ENCODE measurements at places on chromosomes 5 and 9.

- no peak for DNase-seq
Measured at GRCh38 chr5:173279166-173279565, 44.2 kb upstream of the NKX2-5 start.

DNA sequence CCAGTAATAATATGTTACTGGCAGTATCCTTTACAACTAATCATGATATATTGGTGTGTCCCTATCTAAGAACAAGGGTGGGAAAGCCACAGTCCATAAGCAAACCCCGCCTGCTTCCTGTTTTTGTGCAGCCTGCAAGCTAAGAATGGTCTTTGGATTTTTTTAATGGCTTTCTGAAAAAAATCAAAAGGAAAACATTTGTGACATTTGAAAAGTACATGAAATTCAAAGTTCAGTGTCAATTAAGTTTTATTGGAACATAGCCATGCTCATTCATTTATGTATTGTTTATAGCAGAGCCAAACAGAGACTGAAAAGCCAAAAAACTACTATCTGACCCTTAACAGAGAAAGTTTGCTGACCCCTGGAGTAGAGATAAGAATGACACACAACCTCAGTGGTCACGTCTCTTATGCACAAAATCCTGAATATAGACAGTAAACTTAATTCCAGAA is 12.8 kb upstream of the TMEM245 start:
- no peak for DNase-seq

DNA sequence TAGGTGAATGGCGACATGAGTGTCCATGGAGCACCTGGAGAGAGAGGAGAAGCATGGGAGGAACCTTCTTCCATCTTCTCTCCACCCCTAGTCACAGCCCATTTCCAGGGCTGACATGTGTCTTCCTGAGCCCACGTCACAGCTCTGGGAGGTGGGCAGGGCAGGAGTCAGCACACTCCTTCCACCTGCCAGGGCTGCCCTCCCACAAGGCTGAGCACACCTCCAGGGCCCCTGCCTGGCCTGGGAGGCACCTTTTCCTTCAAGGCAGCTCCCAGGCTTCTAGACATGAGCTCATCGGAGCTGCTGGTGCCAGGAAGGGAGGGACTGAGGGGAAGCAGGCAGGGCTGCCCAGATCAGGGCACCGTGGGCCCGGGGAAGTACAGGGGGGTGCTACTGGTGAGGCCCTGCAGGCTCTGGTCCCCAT is 13.6 kb upstream of the SYNPO start:
- DNase-seq, result no peak

- no peak for DNase-seq
Measured at GRCh38 chr5:151675611-151676313, 11.0 kb downstream of the SPARC start.

- no peak for DNase-seq
Measured at GRCh38 chr5:77709993-77710685, 66.0 kb downstream of the TBCA start.

DNA sequence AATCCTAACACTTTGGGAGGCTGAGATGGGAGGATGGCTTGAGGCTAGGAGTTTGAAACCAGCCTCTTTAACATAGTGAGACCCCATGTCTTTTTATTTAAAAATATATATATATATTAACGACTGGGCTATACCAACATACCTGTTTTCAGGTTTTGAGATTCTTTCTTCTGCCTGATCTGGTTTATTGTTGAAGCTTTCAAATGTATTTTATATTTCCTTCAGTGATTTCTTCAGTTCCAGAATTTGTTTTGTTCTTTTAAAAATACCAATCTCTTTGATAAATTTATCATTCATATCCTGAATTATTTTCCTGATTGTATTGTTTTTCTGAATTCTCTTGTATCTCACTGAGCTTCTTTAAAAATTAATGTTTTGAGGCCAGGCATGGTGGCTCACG is 31.2 kb downstream of the OGN start:
- no peak for DNase-seq

DNA sequence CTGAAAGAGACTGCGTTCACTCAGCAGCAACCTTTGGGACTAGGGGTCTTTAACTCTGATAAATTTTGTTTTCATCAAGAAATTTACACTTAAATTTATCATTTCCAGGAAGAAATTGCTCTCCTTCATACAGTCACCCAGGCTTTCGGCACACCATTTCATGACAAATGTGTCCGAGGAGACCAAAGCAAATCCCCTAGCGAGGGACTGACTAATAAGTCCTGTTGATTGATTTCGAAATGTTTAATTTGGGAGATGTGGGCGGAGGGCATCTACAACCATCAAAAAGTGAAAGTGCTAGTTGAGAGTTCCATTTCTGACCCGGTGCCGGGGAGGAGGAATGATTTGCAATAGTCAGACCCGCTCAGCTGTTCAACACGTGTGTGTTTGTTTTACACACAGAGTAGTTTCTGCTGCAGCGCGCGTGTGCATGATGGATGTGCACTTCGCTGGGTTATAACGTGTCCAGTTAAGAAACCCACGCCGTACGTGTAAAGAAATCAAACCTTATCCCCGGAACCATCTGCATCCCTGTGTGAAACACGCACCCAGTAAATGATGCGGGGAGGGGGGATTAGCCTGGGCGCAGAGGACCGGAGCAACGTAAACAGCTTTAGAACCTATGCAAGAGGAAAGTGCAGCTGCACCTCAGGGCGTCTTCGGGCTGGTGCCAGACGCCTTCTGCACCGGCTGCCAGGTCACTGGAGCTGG is 845 bp upstream of the NR4A3 start:
- DNase-seq, result peak; percentile 50

- no peak for DNase-seq
Measured at GRCh38 chr5:140219068-140219991, 44.3 kb downstream of the CYSTM1 start.

GRCh38 chr5:57157131-57157530 is 16.7 kb upstream of the GPBP1 start:
- DNase-seq, result no peak

DNA sequence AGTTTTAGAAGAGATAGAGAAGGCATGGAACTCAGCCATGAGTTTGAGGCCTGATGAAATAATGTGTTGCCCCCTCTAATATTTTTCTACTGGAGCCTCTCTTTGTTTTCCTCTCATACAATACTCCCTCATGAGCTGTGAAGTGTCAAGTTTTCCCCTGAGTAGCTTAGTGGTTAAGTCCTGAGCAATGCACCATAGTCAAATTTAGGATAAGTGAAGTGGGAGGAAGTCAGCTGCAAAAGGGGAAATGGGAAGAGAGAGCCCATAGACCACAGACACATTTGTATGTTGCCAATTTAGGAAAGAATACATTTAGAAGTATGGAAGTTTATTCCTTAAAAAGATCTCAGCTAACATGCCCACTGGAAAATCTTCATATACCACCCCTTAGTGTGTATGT is 171.5 kb upstream of the NREP start:
- DNase-seq, result no peak
